Activated naive CD4-positive, alpha-beta T cell treated with anti-CD3 and anti-CD28 coated beads, Interleukin-2, amount 10 ng/mL, durations not matched to agents 5 hours and 36 hours (primary cell): ENCODE measurements at places on chromosomes 3 and 15. TPM values are rescaled to one million over a fixed set of nuclear protein-coding genes. Genes with fewer than 3 reads are reported as not detected.

Gene ZMAT3
- 23.8 TPM for total RNA-seq

Gene CADM2
- not detected for total RNA-seq

Gene PP2D1
- total RNA-seq = not detected

Gene MST1R
- 3.4 TPM for total RNA-seq
